ENCODE measurements at places on chromosomes 5 and 9. TPM values are rescaled to one million over a fixed set of nuclear protein-coding genes. Genes with fewer than 3 reads are reported as not detected.

Gene AIF1L
- 3.1 TPM for total RNA-seq

Gene GARNL3
- total RNA-seq, result 1.3 TPM

Gene SHISAL2B
- total RNA-seq, result not detected

Gene TSSK1B
- 0.15 TPM for total RNA-seq

Gene CDX1
- 0.17 TPM for total RNA-seq

Gene PCDHGA5
- 2.8 TPM for total RNA-seq

Gene CAPSL
- not detected for total RNA-seq

Gene IFNK
- total RNA-seq, result not detected

Gene ZDHHC12
- total RNA-seq, result 44.8 TPM

Gene VLDLR
- total RNA-seq, result 22.0 TPM

Gene SLCO6A1
- total RNA-seq, result not detected

Gene ITGA1
- total RNA-seq, result 4.1 TPM

Gene C9orf50
- total RNA-seq, result 0.44 TPM

Gene KCNN2
- total RNA-seq, result 0.44 TPM

Gene CBY3
- total RNA-seq, result not detected

Data from smooth muscle cell of trachea (primary cell).